ENCODE measurements at places on chromosomes 2 and 18. TPM values are rescaled to one million over a fixed set of nuclear protein-coding genes. Genes with fewer than 3 reads are reported as not detected.

Gene EPG5
- 19.5 TPM for total RNA-seq

Gene EDAR
- not detected for total RNA-seq

Gene TSPYL6
- not detected for total RNA-seq

Gene TDRD15
- total RNA-seq: 1.9 TPM

Gene CD8B2
- total RNA-seq: not detected

DNA sequence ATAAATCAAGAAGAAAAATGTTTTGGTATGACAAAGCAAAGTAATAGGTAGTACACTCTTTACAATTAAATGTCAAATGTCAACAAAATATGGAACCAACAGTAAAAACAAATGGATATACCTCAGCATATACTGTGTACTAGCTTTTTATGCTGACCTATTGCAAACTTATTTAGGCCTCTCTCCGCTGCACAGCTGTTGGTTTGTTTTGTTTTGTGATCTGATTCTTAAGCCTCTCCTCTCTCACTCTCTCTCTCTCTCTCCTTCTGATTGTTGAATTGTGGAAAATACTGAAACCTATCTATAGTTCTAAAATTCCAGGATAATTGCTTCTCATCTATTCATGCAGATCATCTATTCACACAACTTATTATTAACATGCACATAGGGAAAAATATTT, 154.9 kb upstream of the ARHGAP28 start:
- peaks cover 7% of the 10 kb centered on the region for H3K27me3 ChIP-seq
- H3K36me3 ChIP-seq: no peaks in the 10 kb centered on the region
- no peaks in the 10 kb centered on the region for H3K4me1 ChIP-seq
- no peak overlapping the region for H3K27ac ChIP-seq

- H3K27ac ChIP-seq: peak overlapping the region; percentile 60
- no peaks in the 10 kb centered on the region for H3K36me3 ChIP-seq
- H3K4me1 ChIP-seq: peaks cover 21% of the 10 kb centered on the region
- H3K27me3 ChIP-seq: no peaks in the 10 kb centered on the region
- DNase-seq: peak; percentile 65
These were observed 961 bp upstream of the SLC40A1 start for GRCh38 chr2:189581354-189582139.

DNA sequence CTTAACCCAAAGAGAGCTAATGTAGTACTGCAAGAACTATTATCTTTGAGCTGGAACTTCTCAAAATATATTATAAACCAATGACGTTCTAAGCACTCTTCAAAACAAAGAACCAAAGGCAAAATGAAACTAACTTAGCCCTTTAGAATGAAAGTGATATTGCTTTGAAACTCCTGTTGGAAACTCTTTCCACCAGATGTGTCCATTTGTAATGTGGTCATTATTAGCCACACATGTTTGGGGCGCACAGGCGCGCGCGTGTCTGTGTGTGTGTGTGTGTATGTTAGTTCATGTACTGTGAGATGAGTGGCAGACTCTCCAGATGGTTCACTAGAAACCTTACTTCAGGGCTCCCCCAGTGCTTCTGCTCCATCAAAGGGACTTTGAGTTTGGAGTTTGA, 323.4 kb downstream of the BCL11A start:
- H3K4me1 ChIP-seq: no peaks in the 10 kb centered on the region
- H3K36me3 ChIP-seq: no peaks in the 10 kb centered on the region
- DNase-seq: no peak
- peaks cover 14% of the 10 kb centered on the region for H3K27me3 ChIP-seq
- H3K27ac ChIP-seq: no peak overlapping the region

GRCh38 chr2:234395891-234396420, 100.9 kb downstream of the ARL4C start:
- no peak overlapping the region for H3K4me3 ChIP-seq
- DNase-seq: no peak
- no peaks in the 10 kb centered on the region for H3K27me3 ChIP-seq
- H3K4me1 ChIP-seq: no peaks in the 10 kb centered on the region
- H3K27ac ChIP-seq: no peak overlapping the region

DNA sequence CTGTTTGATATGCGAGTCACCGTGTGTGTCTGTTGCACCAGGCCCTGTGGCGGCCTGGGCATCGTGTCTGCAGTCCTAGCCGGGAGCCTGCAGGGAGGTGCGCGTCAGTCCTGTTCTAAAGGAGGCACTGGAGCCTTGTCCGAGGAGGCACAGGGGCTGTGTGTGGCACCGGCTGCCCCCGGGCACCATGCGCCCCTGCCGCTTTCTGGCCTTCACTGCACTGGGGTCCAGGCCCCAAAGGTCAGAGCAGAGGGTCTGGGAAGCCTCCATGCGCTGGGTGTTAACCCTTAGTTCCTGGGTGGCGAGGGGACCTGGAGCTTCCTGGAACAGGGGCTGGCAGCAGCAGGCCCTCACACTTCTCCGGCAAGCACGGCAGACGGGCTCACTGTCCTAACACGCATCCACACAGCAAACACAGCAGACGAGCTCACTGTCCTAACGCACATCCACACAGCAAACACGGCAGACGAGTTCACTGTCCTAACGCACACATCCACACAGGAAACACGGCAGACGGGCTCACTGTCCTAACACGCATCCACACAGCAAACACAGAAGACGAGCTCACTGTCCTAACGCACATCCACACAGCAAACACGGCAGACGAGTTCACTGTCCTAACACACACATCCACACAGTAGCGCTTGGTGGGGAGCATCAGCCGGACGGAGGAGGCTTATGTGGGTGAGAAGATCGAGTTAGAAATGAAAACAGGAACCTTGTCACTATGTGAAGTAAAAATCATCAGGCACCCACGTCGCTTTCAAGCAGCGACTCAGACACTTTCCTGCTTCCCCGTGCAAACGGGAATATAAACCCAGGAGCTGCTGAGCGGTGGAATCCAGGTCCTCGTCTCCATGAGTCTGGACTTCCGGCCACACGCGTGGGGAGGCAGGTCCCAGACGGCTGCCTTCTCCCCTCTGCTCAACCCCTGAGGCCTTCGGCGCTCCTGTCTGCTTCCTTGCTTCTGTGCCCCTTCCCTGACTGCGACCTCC, 65.3 kb downstream of the TPO start:
- DNase-seq: no peak
- H3K36me3 ChIP-seq: no peaks in the 10 kb centered on the region
- H3K27me3 ChIP-seq: peaks cover 89% of the 10 kb centered on the region
- no peak overlapping the region for H3K4me3 ChIP-seq
- no peaks in the 10 kb centered on the region for H3K4me1 ChIP-seq
- no peak overlapping the region for H3K27ac ChIP-seq

DNA sequence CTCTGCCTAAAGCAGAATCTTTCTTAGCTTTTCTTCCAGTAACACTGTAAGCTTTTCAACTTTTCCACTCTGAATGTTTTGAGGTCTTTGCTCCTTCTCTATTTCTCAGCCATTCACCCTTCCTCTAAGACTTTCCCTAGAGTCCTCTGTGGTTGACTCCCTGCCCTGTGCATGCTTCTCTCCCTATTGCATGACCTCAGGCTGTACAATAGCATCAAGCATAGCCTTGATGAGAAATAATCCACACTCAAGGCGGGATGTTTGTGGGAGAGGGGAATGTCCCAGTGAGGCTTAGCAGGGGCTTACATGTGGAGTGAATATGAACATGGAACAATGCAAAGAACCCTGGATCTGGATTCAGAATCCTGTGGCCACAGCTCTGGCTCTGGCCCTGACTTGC, 48.4 kb upstream of the IGFBP5 start:
- no peaks in the 10 kb centered on the region for H3K36me3 ChIP-seq
- no peak overlapping the region for H3K27ac ChIP-seq
- DNase-seq: no peak
- no peaks in the 10 kb centered on the region for H3K4me1 ChIP-seq
- no peaks in the 10 kb centered on the region for H3K27me3 ChIP-seq

DNA sequence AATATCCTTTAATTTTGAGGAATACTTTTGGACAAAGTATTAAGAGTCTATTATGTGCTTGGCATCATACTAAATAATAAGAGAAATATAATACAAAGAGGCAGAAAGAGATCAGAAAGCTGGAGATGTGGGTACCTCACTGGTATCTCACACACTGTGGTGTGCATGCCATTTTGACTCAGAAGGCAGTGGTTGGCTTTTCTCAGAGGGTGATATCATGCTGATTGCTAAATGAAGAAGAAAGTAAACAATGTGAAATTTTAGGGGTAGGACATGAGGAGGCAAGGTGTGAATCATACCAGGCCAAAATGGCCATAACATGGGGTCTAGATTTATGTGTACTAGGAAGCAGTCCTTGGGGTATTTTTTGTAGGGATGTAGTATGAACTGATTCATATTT, 16.6 kb upstream of the SPOPL start:
- no peak for DNase-seq
- H3K27me3 ChIP-seq: no peaks in the 10 kb centered on the region
- H3K36me3 ChIP-seq: no peaks in the 10 kb centered on the region

GRCh38 chr18:25896956-25897355, 193.5 kb downstream of the SS18 start:
- DNase-seq: no peak
- 0 out of 2 replicates have a peak, but pooled peaks cover 13% of the 10 kb centered on the region for H3K27me3 ChIP-seq
- no peak overlapping the region for H3K4me3 ChIP-seq
- H3K36me3 ChIP-seq: no peaks in the 10 kb centered on the region
- H3K4me1 ChIP-seq: no peaks in the 10 kb centered on the region
- H3K27ac ChIP-seq: no peak overlapping the region

GRCh38 chr2:151437630-151438029, 27.9 kb downstream of the RIF1 start:
- H3K4me1 ChIP-seq: no peaks in the 10 kb centered on the region
- no peak overlapping the region for H3K27ac ChIP-seq
- no peak for DNase-seq
- H3K36me3 ChIP-seq: peaks cover 16% of the 10 kb centered on the region

DNA sequence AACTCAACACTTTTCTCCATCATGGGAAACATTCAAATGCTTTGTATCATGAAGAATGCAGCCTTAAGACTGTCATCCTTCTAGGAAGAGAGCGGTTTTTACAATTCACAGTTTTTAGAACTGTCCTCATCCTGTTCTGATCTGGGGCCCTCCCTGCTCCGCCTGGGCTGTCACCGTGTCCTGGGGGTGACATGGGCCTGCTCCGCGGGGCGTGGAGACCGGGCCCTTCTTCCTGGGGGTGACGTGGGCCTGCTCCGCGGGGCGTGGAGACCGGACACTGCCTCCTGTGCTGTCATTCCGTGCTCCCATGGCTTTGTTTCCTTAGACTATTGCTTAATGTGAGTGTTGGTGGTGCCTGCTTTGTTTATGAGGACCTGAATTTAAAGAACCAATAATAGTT, 122.8 kb downstream of the TMEM18 start:
- no peaks in the 10 kb centered on the region for H3K4me1 ChIP-seq
- H3K36me3 ChIP-seq: no peaks in the 10 kb centered on the region
- peaks cover 68% of the 10 kb centered on the region for H3K27me3 ChIP-seq
- no peak overlapping the region for H3K27ac ChIP-seq

Data from PC-9 (cell line).